Ovary (tissue), 10 donors: ENCODE measurements at places on chromosomes 2 and 18.

DNA sequence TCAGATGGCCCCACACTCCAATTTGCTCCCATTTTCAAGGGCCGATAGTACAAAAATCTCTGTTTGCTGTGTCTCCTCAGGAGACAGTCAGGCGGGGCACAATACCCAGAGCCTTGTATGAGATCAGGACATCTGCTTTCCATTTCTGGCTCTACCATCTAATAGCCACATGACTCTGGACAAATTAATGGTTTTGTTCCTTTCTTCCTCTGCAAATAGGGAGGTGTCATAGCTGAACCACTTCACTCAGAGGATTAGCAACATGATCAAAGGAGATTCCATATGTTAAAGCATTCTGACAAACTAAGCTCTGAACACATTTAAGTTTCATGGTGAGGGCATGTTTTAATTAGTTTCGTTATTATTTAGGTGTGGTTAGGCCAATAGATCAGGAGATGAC lies 602.1 kb upstream of the SYT4 start:
- DNase-seq, result no peak

DNA sequence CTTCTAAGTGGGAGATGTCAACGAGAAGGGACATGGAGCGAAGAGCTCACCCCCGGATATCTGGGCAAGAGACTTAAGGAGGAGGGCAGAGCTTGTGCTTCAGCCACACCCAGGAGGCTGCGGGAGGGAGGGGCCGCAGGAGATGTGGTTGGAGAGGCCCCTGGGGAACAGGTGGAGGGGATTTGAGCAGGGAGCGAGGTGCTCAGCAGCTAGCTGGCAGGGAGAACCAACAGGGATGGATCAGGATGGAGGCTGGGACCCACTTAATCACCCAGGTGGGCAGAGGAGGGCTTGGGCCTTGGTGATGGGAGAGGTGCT lies 78.3 kb downstream of the MBP start:
- no peak for DNase-seq

DNA sequence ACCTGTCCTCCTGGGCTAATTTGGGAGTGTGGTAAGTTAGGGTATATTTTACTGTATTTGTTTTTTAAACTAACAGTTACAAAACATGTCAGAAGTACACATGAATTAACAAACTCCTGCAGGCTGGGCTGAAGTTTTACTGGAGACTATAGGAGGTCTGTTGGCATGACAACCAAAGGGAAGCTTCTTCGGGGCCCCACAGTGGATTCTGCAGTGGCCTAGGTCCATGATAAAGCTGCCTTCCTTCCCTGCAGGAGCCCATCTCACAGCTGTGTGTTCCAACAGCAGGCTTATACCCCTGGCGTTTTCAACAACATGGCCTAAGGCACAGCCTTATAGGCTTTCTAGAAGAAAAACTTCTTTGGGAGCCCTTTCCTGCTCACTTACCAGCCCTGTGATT lies 128.0 kb upstream of the SETBP1 start:
- no peak for DNase-seq

DNA sequence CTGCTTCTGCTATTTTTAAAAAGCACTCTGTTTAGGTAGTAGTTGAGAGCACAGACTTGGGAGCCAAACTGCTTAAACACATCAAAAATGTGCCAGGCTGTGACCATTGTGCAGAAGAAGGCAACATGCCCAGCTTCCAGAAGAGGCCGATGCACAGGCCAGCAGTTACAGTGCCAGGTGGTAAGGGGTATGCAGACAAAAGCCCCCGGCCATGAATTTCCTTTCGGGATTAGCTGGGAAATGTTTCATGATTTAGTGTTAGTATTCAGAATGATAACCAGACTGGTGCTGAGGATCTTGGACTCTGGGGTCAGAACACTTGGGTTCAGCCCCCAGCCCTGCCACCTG lies 40.0 kb upstream of the ATG16L1 start:
- no peak for DNase-seq

- no peak for DNase-seq
Measured at GRCh38 chr2:3458396-3459184, 60.7 kb downstream of the ADI1 start.

DNA sequence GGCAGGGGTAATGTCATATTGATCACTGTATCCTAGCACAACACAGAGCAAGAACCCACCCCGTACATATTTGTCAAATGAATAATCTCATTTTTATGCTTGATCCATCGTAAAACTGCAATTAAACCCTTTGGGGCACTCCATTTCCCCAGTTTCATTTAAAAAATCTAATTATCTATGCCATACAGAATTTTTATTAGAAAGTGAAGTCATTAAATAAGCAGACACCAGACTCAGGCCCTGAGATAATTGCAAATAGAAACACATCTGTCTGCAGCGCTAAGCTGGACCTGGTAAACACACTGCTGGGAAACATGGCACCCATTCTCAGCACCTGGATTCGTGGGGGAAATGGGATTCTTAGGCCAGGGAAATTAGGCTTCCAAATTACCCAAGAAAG lies 5.1 kb downstream of the CYRIA start:
- no peak for DNase-seq

GRCh38 chr2:159609811-159610549 lies 6.4 kb downstream of the BAZ2B start:
- no peak for DNase-seq

GRCh38 chr2:222978850-222979249 lies 73.1 kb upstream of the KCNE4 start:
- DNase-seq, result no peak

GRCh38 chr18:62784966-62785413 lies 69.6 kb downstream of the PHLPP1 start:
- peak; percentile 44 for DNase-seq

GRCh38 chr2:41182961-41183360 lies 731.1 kb upstream of the SLC8A1 start:
- DNase-seq, result no peak

DNA sequence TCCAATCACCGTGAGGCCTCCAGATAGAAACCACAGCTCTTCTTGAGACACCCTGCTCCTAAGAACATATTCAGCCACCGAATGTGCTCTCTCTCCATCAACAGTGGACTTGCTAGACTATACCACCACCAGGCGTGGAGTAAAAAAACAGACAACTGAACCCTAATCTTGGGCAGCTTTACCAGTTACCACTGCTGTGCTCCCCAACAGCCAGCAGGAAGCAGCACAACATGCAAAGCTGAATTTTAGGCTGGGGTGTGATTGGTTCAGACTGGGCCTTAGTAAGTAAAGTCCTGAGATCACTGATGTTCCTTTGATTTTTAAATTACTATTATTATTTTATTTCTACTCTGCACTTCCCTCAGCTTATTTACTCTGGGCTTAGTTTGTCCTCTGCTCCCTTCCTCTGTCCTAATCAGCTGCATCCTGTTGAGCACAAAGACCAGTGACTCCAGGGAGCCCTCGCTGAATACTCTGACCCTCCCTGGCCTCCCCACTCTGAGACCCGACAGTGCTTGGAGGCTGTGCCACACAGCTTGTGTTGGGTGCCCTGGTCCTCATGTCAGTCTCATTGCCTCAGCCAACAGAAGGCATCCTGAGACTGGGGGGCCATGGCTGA lies 21.9 kb downstream of the MRPL35 start:
- peak; percentile 53 for DNase-seq

- peak; percentile 34 for DNase-seq
Measured at GRCh38 chr2:68837164-68837860, 33.9 kb downstream of the BMP10 start.

DNA sequence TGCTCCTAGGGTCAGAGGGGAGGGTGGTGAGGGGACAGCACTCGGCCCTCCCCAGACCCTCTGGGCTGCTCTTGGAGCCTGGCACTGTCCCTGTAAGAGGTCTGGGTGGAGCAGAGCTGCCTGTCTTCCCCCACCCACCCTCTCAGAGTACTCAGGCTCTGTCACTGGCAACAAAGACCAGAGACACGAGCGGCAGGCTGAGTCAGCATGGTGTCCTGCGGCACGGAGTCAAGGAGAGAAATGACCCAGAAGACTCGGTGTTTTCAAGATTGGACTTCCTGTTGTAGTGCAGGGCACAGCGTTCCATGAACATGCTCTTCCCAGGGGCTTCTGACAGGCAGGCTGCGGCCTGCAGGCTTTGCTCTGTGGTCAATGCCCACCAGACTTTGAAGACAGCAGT lies 19.9 kb downstream of the SIGLEC15 start:
- DNase-seq, result no peak

GRCh38 chr2:151568501-151568900 lies 158.8 kb downstream of the RIF1 start:
- DNase-seq, result no peak

DNA sequence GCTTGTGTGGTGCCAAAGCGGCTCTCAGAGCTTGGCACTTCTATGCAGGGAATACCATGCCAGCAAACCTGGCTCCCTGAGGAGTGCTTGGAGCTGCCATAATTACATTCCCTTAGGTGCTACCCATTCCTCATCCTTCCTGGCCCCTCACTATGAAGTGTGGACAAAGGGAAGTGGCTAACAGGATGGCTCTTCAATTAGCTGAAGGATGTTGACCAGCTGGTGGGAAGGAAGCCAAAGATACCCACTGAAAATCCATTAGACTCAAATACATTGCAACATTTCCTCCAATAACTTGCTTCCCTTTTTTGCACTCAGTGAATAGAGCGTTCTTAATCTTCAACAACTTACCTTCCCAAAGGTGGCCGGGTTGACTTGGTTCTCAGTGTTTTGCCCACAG lies 8.5 kb downstream of the RFX8 start:
- no peak for DNase-seq

GRCh38 chr2:181658444-181658843 lies 1.5 kb upstream of the CERKL start:
- DNase-seq, result no peak

- no peak for DNase-seq
Measured at GRCh38 chr2:98892871-98893270, 43.2 kb downstream of the CRACDL start.

DNA sequence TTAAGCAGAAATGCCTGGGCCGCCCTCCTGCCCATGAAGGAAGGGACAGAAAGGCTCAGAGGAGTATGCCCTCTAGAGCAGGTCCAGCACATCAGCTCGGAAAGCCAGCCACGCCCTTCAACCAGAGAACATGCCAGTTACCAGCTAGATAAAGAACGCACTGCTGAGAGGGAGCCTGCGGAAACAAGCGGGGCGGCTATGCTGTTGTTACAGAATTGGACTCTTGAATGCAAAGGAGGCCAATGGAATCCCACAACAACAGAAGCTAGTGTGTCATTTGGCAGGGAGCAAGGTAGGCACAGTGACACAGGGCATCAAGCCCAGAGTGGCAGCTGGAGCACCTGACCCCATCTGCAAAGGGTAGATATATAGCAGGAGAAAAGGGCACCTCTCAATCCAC lies 242.9 kb upstream of the ID2 start:
- no peak for DNase-seq

GRCh38 chr18:76479351-76480238 lies 15.4 kb downstream of the ZNF516 start:
- no peak for DNase-seq

GRCh38 chr2:237872178-237872887 lies 12.9 kb downstream of the RAMP1 start:
- no peak for DNase-seq

DNA sequence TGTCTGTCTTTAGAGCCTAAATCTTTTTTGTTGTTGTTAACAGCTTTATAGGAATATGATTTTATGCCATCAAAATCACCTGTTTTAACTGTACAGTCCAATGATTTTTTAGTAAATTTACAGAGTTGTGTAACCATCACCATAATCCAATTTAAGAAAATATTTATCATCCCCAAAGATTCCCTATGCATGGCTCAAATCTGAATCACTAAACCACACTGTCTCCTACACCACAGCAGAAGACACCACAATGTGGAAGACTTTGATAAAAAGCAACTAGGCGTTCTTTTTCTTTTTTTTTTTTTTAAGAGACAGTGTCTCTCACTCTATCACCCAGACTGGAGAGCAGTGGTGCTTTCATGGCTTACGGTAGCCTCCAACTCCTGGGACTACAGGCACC lies 99.6 kb downstream of the TXNL1 start:
- no peak for DNase-seq

DNA sequence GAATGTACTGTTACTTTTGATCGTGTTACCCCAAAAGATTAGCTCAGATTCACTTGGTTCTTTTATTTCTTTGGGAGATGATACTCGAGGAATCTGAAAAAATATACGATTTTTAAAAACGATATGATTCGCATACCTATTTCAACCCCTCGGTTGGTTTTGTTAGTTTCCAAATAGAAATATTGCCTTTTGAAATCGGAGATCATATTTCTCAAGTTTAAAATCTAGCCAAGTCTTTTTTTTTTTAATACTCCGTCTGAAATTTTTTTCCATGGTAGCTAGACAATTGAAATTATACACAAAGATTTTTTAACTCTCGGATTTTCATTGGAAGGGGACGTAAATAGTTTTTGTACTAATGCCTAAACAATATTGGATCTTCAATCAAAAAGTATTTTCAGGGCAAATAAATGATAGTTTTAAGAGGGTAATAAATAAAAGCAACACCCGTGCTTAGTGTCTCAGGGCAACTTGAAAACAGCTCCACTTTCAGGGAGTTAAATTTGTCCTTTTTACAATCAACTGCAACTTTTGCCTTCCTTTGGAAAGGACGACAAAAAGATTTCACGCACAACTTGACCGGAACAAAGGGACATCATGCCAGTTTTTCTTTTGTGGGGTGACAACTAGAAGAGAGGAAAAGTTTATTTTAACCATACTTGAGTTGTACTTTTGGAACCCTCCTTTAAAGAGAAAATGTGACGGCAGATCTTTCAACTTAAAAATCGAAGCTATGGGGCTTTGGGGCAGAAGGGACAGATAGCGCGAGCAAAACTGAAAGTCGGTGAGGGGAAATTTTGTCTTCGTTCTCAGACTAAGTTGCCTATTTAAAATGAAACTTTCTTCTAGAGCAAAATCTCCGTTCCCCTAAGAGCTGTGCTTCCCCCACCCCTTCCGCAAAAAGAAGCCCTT lies 5.8 kb upstream of the ONECUT2 start:
- DNase-seq, result no peak

DNA sequence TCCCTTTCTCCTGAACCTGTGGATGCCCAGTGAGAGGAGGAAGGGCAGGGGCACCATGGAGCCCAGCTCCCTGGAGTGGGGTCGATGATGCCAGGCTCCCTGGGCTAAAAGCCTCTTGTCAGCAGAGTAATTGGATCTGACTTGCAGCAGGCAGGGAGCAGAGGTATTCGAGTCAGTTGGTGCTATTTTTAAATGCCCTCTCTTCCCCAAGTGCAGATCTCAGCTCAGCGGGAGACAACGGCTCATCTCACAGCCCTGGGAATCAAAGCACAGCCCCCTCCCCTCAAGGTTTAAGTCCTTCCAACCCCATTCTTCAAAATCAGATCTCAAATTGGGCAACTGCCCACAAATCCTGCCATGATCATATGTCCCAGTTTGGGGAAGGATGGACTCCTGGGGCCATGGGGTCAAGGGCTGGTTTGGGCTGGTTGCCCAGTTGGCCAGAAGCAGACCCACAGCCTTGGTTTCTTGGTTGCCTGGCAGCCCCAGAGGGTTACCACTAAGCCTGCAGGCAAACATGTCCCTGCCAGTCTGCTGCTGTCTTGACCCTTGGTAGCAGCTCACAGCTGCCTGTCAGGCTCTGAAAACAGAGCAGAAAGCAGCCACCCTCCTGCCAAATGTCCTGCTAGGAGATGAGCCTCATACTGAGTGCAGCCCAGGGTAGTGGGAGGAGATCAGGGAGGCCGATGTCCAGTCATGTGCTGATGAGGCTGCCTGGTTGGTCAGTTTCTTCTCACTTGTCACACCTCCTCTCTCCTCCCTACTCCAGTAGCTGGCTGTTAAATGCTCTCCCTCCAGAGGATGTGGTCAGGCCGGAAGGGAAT lies 244.9 kb downstream of the LOXHD1 start:
- DNase-seq, result peak; percentile 32
